ENCODE measurements at places on chromosomes 12 and 14. TPM values are rescaled to one million over a fixed set of nuclear protein-coding genes. Genes with fewer than 3 reads are reported as not detected.

PRICKLE1 gene
- total RNA-seq: 0.45 TPM

OTX2 gene
- total RNA-seq: not detected

DIO2 gene
- total RNA-seq: not detected

RNASE2 gene
- total RNA-seq: not detected

MSI1 gene
- total RNA-seq: not detected

CLEC7A gene
- total RNA-seq: 0.48 TPM

KLRK1 gene
- total RNA-seq: 319 TPM

KRT73 gene
- 0.42 TPM for total RNA-seq

ZDHHC22 gene
- not detected for total RNA-seq

CCDC175 gene
- total RNA-seq: not detected

GRCh38 chr12:2169489-2169888 is 116.7 kb downstream of the CACNA1C start:
- DNase-seq: no peak

- DNase-seq: no peak
Observed at GRCh38 chr12:11677752-11678151, 28.3 kb downstream of the ETV6 start.

DNA sequence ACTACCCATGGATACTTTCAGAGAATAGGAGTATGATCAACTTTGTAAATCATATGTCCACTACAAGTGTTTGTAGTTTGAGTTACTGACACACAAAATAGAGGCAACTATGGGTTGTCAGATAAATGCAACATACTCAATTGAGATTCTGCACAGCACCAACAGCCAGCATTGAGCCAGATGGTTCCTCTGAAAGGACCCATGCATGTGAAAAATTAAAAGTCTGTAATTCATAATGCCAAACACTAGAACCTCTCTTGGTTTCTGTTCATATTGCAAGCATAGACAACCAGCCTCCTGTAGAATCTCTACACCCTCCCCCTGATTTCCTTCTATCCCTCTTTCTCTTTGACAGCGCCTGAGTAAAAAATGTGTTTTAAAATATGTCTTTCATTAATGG is 831.0 kb downstream of the C12orf50 start:
- DNase-seq: no peak

- no peak for DNase-seq
Observed at GRCh38 chr14:22691171-22691570, 47.0 kb upstream of the OR6J1 start.

GRCh38 chr12:95322326-95322725 is 104.7 kb downstream of the VEZT start:
- no peak for DNase-seq

- peak; percentile 44 for DNase-seq
Observed at GRCh38 chr12:38904537-38905479, 583 bp downstream of the CPNE8 start.

GRCh38 chr14:58048219-58048618 is 103.8 kb downstream of the ARMH4 start:
- no peak for DNase-seq

- DNase-seq: no peak
Observed at GRCh38 chr12:108268397-108268796, 70.7 kb downstream of the CMKLR1 start.

DNA sequence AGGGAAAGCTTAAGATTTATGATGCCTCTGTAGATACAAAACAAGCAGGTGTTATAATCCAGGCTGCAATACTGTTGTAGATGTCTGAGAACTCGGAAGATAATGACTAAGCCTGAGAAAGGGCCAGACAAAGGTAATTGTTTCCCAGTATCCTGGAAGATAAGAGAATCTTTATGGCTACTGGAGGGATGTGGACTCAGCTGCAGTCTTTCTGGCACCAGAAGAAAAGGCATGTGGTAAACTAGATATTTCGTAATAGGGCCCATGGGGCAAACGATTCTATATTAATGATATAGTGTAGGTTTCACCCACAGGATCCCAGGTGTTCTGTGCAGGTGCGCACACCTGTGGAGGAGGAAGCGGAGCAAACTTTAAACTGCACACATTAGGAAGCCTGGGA is 9.2 kb upstream of the APOLD1 start:
- DNase-seq: no peak

- no peak for DNase-seq
Observed at GRCh38 chr12:43316520-43316919, 235.5 kb downstream of the ADAMTS20 start.

DNA sequence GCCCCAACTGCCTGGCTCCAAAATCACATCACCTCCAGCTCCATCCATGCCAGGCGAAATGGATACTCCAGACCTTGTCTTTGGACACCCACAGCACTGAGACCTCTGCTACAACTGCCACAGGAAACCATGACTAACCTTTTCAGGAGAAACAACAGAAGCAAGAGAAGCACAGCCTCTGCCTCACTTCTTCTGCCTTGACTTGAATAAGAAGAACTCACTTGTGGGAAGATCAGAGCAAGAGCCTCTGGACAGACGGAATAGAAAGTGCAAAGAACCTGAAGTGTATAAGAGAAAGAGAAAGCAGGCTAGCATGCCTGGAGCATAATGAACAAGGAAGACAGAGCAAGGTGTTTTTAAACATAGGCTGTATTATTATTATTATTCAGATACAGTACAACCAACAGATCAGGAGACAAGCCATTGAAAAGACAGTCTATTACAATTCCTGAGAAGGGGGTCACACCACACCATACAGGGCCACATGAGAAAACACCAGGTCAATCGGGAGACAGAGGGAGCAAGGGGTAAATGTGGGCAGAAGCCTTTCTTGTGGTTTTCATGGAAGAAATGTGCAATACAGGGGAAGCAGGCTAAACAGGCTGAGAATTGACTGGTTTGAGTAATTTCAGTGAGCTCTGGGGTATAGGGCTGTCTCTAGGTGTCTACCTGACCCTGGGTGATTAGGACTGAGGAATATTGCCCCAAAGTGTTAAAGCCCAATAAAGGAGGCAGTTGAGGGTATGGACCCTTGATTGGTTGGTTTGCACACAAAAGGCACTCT is 7.4 kb upstream of the OR10P1 start:
- DNase-seq: no peak

GRCh38 chr12:4280351-4281163 is 7.0 kb downstream of the CCND2 start:
- no peak for DNase-seq
